Uterus (tissue), 4 donors: ENCODE measurements at places on chromosomes 13 and 19.

- no peak for DNase-seq
These were observed 19.2 kb upstream of the GRTP1 start for GRCh38 chr13:113383089-113383488.

DNA sequence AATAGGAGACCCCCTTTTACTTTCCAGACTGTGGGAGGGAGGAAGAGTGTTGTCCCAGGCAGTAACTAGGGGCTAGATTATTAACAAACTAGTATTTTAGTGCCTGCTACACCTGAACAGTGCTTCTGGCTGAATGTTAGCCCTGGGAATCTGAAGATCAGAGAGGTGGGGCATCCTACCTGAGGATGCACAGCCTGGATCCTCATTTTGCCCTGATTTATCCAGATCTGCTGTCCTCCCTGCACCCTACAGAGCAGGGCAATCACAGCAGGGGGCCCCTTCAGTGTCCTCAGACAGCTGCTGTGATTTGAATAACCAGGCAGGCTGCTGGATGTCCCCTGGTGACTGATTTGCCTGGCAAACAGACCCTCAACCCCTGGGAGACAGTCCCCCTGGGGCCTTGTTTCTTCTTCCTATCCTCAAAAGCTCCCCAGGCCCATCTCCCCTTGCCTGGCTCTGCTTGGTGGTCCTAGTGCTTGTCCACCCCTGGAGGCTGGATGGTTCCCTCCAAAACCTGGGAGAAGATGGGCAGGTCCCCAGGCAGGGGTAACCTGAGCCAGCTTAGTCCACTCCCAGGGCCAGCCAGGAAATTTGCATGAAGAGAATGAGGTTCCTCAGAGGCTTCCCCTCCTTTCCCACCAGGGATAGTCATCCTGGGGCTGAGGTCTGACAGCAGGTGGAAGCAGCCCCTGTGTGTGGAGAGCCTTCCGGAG is at the start of gene OVOL3:
OVOL3 (plus strand) TSS at position 657 of the 713 bp plus-strand sequence. CDS start 60 bp downstream, outside the sequence.
- DNase-seq, result no peak

DNA sequence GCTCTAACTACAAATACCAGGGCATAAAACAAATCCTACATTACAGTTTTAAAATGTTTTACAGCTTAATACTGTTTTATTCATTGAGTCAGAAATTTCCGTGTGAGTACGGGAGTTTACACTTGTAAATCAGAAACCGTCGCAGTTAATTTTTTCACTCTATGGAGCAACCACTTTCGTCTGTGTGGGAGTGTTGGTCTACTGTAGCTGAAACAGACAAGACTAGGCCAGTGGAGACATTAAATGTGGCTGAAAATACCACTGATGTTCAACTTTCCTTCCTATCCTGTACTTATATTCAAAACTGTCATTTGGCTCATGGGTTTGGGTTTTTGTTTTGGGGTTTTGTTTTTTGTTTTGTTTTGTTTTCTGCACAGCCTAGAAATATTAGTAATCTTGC is 268.7 kb downstream of the DCT start:
- DNase-seq, result no peak

- no peak for DNase-seq
These were observed 144.9 kb upstream of the ZNF507 start for GRCh38 chr19:32200312-32201038.

DNA sequence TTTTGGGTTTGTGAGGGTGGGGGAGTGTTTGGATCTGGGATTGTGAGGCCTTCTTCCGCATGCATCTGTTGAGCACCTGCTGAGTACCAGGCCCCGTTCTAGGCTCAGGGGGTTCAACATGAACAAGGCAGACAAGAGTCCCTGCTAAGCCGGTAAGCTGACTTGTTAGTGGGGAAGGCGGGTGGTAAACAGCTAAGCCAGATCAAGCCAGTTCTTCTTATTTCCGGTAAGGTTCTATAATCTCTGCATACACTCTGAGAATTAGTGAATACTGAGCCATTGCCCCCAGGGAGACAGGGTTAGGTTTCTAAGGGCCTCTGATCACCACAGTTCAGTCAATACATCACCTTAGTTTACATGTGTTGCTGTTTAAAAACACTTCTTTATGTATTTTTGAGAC is 9.9 kb upstream of the EHD2 start:
- DNase-seq, result no peak

DNA sequence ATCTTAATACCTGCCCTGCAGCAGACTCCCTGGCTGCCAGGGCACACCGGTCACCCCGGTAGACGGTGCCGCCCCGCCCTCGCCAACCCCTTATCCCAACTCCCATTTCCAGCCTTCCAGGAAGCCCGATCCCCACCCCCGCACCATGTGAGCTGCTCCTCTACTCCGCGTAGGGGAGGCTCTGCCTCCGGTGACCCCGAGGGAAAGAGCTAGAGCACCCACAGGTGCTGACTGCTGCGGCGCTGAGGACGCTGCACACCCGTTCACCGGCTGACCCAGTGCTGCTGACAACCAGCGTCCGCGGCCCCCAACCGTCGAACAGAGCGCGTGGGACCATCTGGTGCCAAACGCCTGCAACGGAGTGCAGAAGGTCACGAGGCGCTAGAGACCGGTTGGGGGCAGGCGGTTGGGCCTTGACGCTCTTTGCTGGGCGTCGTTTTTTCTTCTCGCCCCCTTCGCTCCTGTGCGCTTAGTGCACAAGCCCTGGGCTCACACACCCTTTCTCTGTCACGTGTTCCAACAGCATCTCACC is 59.6 kb upstream of the ZNF599 start:
- no peak for DNase-seq

DNA sequence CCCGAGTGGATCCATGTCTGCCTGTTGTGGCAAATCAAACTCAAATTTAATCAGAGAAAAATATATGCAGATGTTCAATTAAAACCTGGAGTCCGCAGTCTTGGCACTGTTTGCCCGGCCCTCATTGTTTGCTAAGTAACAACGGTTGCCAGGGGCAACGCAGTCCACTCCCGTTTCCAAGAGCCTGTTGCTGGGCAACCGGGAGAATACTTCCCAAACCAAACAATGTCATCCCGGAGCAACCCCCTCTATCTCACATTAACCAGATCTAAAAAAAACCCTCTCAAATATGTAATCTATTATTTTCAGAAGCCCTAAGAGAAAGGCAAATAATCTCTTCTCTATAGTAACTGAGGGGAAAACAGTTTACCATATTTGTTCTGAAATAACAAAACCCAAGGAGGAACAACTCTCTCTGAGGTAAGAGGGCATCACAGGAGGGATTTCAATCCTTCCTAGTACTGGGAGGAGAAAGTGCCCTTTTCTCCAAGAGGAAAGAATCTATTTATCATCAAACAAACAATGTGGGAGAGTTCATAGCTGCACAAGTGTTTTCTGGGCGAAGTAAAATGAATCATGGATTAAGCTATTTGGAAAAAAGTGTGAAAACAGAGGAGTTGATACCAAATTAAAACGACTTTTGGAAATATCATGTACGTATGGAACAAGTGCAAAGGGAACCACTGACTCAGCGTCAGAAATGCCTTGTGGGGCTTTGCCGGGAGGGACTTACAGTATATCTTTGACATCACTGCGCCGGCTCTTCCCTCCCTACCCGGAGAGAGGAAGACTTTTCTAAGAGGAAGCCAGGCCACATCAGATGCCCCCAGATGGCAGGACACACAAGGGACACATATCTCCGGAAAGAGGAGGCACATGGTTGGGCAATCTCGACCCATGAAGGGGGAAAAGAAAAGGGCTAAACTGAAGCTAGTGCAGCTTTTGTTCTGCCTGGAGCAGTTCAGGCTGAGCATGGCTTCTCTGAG is 43.3 kb downstream of the RFX2 start:
- peak; percentile 94 for DNase-seq

- no peak for DNase-seq
These were observed 85.9 kb downstream of the MUC16 start for GRCh38 chr19:8924283-8924682.

GRCh38 chr19:44974857-44975256 is 19.7 kb downstream of the CLPTM1 start:
- DNase-seq, result no peak

- no peak for DNase-seq
These were observed 47.4 kb upstream of the SERPINE3 start for GRCh38 chr13:51292000-51292565.

DNA sequence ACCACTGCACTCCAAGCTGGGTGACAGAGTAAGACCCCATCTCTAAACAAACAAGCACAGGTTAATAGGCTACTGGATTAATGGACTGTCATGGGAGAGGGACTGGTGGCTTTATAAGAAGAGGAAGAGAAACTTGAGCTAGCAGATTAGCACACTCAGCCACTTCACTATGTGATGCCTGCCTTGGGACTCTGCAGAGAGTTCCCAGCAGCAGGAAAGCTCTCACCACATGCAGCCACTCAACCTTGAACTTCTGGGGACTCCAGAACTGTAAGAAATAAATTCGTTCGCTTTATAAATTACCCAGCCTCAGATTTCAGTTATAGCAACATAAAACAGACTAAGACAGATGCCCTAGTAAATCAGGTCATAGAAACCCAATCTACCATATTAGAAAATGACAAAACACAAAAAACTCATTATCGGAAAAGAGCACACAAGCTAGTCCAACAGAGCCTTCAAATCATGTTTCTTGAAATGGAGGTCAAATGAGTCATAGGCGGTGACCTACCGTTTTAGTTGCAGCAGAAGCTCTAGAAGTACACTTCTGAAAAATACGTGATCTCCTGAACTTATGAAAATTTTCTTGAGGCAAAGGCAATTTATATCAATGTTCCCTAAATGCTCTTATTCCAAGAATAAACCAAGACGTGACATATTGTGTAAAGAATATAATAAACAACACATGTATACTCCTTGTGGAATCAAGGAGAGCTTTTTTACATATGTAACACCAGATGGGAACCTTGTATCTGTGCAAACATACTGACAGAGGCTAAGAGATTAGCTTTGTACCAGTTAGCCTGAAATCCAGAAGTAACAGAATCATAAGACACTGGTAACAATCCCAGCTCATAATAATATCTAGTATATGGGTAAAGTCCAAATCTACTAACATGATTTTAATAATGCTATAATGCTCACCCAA is 340.9 kb upstream of the SGCG start:
- no peak for DNase-seq

DNA sequence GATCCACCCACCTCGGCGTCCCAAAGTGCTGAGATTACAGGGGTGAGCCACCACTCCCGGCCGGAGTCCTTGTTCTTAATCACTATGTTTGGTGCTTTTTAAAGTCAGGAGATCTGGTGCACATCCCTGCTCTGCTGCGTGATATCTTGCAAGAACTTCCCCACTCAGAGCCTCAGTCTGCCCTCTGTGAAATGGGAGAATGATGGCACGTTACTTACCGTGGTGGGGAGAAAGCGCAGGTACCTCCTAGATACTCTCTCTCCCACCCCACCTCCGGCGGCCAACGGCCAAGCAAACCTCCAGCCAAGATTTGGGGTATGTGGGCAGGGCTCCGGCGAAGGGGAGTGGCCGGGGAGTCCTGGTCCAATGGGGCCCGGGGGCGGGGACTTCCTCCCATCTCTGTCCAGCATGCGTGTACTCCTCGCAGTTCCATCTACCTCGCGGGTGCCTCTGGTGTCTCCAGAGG is at the start of gene RYR1:
RYR1 (plus strand) TSS at position 424 of the 466 bp plus-strand sequence. CDS start 139 bp downstream, outside the sequence.
- DNase-seq, result no peak

GRCh38 chr13:112824429-112824828 is 134.6 kb downstream of the ATP11A start:
- DNase-seq, result no peak

GRCh38 chr19:6334490-6335285 is 1.3 kb upstream of the ACER1 start:
- no peak for DNase-seq

GRCh38 chr13:101155920-101156319 is 260.4 kb downstream of the NALCN start:
- DNase-seq, result no peak

GRCh38 chr13:101698400-101698799 is 245.9 kb downstream of the ITGBL1 start:
- no peak for DNase-seq

DNA sequence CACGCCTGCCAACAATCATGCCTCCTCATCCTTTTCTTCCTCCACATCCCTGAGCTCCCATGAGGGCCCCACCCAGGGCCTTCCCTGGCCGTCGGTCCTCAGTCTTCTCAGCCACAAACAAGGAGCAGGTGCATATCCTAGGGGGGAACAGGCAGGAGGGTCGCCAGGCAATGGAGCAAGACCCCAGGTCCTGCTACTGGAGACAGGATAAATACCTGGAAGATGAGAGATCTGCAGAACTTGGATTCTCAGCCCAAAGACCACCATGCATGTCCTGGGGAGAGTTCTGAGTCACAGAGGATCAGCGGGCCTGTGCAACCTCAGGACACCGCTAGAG is 344.7 kb upstream of the TSHZ3 start:
- DNase-seq, result no peak

DNA sequence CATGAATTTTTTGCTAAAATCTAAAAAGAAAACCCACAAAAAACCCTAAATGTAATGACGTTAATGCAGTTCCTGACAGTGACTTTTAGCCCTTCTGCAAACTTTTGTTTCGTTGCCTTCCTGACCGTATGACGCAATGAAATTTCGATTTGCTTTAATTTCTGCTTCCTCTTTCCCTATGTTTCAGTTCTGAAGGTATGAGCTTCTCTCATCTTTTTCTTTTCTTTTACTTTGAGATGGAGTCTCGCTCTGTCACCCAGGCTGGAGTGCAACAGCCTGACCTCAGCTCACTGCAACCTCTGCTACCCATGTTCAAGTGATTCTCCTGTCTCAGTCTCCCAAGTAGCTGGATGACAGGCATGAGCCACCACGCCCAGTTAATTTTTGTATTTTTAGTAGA is 6.1 kb upstream of the LILRA5 start:
- no peak for DNase-seq

DNA sequence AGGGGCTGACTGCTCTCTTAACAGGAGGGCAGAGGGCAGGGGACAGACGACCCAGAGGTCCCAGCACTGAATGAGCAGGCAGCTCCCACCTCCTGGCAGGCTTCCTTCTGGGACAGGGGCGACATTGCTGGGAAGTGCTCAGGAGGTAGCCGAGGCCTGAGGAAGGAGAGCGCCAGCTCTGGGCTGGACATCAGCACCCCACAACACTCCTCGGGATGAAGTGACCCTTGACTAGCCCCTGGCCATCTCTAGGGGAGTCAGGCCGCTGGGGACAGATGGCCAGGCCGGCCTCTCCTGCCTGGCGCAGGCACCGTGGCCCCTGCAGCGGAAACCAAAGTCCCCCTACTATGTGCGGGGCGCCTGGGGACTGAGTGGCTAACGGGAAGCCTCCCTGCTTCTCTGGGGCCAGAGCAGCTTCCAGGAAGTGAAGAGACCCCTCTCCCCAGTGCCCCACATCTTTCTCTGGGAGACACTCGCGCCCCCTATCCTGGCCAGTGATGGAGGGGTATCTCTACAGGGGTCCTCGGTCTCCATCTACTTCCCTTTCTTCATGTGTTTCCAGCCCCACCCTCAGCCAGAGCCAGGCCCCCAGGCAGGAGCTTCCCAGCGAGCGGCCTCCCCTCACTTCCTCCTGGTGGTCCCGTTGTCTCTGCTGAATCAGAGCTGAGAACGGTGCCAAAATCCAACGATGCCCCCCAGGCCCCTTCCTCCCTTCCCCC is 10.1 kb downstream of the PRR36 start:
- no peak for DNase-seq

- DNase-seq, result peak; percentile 89
These were observed 2.5 kb downstream of the ATP5F1D start for GRCh38 chr19:1243768-1244692.

GRCh38 chr13:59531571-59532091 is 632.1 kb downstream of the DIAPH3 start:
- DNase-seq, result peak; percentile 25

- DNase-seq, result no peak
These were observed 536.5 kb upstream of the SPRY2 start for GRCh38 chr13:80877209-80877943.
